ENCODE measurements at places on chromosomes 1 and 21.

DNA sequence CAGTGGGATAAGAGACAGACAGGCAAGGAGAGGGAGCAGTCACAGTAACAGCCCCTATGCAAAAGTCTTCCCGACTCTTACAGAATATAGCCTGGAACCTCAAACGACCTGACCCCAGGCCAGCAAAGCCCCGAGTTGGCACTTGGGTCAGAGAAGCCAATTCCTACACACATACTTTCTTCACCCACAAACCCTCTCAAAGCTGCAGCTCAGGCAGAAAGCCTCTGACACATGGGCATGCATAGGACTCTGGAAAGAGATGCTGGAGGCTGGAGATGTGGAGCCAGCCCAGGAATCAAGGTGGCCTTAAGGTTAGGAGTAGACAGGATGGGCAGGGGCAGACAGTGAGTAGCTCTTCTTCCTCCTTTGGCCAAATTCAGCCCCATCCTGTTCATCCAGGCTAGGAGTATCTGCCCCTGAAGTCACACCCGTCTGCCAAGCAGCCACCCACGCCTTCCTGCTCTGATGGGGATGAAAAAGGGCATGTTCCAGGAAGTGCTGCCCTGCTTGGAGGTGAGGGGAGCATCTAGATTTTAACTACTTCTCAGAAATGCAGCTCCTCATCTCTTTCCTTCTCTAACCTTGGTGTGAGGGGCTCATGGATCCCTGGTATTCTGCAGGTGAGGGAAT is 7.8 kb downstream of the SLC41A1 start:
- no peak for DNase-seq

- DNase-seq = no peak
These were observed 131.9 kb upstream of the B3GALT2 start for GRCh38 chr1:193318347-193318746.

DNA sequence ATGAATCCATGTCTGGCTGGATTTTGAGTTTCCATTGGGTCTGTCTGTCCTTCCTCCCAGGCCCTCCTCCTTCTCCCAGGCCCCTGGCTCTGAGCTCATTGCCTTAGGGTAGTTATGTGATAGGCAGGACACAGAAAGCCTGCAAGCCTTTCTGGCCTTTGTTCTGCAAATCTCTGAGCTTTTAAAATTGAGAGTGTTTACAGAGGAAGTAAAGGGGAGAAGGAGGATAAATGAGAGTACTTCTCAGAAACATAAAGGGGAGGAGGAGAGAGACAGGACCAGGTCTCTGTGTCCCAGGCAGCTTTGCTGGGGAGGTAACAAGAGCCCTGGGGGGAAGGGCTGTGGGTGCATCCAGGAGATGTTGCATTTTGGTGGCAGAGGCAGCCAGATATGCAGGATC is 126.7 kb downstream of the FOXD2 start:
- no peak for DNase-seq

- no peak for DNase-seq
These were observed 11.0 kb downstream of the RO60 start for GRCh38 chr1:193070386-193070753.

GRCh38 chr1:235657747-235658526 is 8.4 kb upstream of the GNG4 start:
- DNase-seq = no peak

DNA sequence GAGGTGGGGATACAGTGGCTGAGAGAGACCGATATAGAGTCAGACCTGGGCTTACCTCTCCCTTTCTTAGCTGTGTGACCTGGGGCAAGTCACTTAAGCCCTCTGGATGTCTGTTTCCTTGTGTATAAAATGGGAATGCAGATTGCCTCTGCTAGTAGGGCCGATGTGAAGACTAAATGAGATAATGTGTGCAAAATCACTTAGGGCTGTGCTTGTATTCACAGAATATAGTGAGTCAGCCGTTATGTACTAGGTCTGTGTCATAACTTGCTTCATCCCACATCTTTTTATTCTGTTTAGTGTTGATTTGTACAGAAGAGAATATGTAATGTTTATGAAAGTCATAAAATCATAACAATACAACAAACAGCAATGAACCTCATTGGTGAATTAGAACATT is 56.0 kb downstream of the PTPRU start:
- no peak for DNase-seq

DNA sequence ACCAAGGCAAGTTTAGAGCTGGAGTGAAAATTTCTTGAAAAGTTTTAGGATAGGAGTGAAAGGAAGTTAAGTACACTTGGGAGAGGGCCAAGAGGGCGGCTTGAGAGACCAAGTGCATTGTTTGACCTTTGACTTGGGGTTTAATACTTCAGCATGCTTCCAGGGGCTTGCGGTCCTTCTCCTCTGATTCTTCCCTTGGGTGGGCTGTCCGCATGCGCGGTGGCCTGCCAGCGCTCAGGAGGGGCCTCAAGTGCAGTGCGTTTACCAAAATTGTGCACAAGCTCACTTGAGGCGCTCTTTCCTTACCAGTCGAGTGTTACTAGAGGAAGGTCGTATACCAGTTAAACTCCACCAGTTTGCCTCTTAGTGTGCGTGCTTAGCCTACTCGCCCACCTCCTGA is 91.3 kb upstream of the LYST start:
- no peak for DNase-seq

DNA sequence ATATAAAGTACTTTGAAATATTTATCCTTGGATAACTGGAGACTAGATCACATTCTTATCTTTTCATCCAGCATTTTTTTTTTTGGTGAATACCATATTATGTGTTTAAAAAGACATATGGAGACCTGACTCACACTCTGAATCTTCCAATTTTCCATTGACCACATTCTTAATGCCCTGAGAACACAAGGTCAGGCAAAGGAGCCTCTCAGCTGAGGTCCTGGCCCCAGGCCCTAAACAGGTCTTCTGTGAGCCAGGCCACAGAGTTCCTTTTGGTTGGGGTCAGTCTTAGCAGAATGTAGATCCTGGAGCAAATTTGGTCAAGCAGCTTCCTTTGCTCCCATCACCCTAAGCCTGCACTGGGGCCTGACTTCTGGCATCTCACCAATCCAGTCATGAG is 390.1 kb upstream of the ST6GALNAC5 start:
- DNase-seq = no peak

GRCh38 chr1:231541842-231542241 is 13.4 kb downstream of the TSNAX start:
- DNase-seq = no peak

- DNase-seq = no peak
These were observed 54.3 kb downstream of the ST6GALNAC5 start for GRCh38 chr1:76921590-76921989.

DNA sequence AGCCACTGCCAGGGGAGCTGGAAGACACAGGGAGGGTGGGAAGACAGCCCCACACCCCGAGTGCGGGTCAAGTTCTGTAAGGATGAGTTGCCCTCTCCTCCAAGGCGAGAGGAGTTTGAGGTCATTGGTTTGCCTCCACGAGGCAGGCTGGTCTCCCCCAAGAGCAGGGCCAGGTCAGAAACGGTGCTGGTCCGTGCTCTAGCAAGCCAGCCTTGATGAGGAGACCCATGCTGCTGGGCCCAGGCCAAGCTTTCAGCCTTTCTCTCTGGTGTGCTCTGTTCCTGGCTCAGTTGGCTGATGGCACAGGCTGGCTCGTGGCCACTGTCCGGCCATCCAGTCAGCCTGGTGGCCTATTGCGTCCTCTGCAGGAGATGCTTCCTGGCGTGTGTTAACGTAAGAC is 12.0 kb upstream of the PCBP3 start:
- DNase-seq = no peak

DNA sequence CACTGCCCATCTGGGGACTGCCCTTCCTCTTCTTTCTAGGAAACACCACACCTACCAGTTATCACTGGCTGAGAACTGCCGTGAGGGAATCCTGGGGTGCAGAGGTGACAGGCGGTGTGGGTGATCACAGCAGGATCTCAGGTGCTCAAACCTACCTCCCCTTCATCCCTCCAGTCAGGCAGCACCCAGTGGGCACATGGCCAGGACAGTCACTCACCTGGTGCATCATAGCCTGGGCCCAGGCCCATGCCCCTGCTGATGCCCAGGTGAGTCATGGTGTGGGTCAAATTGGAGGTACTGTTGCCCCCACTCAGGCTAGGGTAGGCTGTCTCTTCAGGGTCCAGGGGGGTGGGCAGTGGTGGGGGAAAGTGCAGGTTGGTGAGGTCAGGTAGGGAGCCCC is 5.3 kb upstream of the DENND4B start:
- no peak for DNase-seq

DNA sequence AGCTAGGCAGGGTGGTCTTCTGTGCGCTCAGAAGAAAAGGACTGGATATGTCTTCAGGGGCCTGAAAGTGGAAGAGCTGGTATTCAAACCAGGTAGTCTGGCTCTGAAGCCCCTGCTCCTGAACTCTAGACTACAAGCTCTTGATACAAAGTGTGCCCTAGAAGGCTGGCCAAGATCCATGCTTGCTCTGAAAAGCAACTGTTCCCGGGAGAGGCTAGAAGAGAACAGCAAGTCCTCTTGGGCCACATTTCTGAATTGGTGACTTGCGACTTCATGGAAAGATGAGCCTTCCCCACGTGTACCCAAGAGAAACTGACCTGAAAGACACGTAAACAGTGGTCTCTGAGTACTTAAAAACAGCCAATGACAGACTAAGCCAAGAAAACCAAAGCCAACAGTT is 123.3 kb upstream of the GRIK3 start:
- DNase-seq = no peak

DNA sequence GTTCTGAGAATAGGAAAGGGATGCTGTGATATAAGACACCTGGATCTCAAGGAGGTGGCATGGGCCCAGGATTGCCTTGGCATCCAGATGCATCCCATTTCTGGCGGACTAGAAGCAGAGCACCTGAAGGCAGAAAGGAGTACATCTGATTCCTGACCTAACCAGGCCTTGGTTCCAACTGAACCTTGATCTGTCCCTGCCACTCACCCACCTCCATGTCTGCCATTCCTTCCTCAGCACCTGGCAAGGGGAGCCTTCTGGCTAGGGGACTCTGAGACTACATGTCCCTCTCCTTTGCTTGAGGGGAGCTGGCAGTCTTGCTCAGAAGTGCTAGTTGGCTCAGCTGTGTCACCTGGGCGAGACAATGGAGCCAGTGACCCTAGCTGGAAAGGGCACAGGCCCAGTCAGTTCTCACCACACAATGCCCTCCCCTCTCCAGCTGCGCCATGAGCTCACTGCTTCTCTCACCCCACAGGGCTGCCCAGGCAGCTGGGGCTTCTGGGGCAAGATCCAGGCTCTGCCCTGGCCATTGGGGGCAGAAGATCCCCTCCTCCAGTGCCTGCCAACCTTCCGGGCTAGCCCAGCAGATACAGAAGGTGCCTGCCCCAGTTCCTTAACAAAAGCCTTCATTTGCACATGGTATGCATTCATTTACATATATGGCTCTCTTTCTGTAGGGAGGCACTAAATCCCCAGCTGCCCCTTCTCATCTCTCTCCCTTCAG is 2.9 kb downstream of the IGSF8 start:
- DNase-seq = no peak

DNA sequence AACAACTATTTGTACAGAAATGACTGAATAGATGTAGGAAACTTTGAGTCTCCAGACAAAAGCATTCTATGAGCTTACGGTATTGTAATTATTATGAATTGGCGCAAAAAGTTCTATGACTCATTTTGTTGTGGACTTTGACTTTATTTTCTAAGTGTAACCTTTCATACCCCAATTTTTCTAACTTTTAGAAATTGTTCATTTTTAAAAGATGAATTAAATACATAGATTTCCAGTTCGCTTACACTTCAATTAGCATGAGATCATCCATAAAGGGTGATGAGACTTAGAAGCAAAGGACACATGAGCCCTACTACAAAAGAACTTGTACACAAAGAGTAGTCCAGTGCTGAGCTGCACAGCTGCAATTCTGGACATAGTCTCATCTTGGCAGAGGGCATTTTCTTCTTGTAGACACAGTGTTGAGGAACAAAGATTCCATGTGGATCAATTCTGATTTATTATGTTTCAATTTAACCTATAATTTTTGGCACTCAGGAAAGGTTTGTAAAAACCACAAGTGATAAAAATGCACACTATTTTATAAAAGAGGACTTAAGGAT is 431.1 kb downstream of the LRRIQ3 start:
- DNase-seq = no peak

DNA sequence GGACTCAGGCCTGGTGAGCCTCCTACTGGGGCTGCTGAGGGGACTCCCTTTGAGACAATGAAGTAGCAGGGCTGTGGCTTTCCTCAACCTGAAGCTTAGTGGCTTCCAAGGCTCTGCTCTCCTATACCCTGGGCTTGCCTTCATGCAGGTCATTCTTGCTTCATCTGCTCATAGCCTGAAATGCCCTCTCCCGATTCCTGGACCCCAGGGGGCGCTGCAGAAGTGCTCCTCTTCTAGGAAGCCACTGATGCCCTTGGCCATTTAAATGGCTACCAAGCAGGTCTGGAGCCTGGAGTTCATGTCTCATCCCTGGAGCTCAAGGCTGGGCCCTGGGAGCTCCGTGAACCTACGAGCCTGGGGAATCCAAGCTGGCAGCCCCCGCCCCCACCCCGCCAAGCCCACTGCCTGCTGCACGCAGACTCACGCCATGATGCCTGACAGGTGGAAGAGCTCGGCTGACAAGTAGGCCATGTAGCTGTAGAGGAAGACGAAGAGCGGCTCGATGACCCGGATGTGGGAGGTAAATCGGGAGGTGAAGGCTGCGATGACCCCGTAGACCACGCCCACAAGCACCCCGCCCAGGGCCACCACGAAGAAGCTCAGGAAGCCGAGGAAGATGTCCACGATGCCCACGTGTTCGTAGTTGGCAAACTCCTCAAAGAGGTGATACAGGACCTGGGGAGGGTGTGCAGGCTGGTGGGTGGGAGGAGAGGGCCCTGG is 45.7 kb downstream of the SLC9A1 start:
- DNase-seq = no peak

DNA sequence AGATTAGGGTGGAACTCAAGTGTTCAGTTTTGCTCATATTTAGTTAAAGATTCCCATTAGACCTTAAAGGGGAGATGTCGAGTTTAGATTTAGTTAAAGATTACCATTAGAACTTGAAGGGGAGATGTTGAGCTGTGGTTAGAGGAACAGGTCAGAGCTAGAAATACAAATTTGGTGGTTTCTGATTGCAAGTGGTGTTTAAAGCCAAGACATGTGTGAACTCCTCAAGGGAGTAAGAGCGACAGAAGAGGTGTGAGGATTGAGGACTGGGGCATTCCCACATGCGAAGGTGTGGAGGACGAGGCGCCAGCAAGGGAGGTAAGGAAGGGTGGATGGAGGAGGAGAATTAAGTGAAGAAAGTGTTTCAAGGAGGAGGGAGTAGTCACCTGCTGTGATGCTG is 168.6 kb downstream of the IER5 start:
- no peak for DNase-seq

- no peak for DNase-seq
These were observed 92.1 kb downstream of the BACH1 start for GRCh38 chr21:29390778-29391177.
